Mesothelial cell of epicardium (in vitro differentiated cells): ENCODE measurements at places on chromosomes 1 and 21.

DNA sequence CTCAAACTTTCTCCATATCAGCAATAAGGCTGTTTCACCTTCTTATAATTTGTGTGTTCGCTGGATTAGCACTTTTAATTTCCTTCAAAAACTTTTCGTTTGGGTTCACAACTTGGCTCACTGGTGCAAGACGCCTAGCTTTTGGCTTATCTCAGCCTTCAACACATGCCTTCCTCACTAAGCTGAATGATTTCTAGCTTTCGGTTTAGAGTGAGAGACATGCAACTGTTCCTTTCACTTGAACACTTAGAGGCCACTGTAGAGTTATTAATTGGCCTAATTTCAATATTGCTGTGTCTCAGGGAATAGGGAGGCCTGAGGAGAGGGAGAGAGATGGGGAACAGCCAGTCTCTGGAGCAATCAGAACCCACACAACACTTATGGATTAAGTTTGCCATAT is 41.2 kb upstream of the IFNLR1 start:
- no peak for DNase-seq

DNA sequence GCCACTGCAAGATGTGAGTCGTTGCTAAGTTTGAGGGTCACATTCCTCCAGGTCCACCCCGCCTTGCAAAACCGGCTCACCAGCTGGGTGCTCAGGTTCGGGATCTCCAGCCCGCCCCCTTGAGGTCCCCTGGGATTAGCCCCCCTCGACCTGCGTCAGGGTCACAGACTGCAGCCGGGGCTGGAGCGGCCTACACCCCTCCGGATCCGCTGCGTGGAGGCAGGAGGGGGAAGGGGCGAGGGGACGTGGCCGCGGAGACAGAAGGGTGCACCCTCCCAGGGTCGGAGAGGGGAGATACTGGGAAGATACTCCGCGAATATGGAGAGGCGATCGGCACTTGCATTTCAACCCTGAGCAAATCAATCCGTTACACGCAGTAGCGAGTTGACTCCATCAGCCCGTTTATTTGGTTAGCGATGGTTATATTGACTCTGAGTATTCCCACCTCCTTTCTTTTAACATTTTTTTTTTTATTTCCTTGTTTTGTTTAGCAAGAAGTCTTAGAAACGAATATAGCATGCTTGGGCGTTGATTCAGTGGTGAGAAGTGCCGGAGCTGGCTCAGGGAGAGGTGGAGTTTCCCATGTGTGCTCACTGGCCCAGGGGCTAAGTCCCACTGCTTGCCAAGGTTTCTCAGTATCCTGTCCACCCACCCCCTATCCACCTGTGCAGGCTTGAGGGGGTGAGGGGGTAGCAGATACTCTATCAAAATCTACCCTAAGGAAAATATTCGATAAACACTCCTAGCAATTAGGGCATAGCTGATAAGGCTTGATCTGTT is 997 bp downstream of the IFNAR2 start:
- no peak for DNase-seq

GRCh38 chr1:89557445-89557825 is 32.8 kb downstream of the LRRC8B start:
- no peak for DNase-seq

- DNase-seq, result no peak
Observed at GRCh38 chr1:8437347-8437746, 119.4 kb downstream of the SLC45A1 start.

DNA sequence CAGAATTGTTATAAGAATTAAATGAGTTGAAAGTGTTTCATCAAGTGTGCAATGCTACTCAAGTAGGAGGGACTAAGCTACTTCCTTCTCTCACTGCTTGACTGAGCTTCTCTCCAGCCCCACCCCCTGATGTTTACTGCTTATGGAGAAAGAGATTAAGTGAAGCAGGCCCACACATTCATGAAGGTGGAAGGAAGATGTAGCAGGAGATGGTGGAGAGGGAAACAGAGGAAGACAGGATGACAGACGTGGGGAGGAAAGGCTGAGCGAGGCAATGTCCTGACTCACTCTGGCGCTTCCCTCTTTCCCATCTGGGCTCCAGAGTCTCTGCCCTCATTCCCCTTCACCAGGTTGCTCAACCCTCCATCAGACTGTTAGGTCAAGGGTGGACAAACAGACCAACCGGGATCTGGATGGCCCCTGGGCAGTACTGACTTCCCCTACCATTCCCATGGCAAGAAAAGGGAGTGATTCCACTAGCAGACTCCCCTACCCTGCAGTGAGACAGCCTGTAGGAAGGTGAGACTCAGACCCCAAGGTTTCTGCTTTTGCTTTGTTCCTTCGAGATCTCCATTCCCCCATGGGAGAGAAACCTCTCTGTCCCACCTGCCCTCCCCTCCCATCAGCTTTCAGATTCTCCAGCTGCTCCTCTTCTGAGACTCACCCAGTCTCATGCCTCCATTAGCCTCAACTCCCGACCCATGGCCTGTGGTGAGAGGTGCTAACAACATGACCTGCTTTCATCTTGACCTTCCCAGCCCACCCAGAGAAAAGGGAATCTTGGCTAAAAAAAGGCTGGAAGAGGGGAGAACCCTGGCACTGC is 3.1 kb upstream of the ARHGEF2 start:
- no peak for DNase-seq

GRCh38 chr1:206860165-206860564 is 5.3 kb upstream of the IL20 start:
- DNase-seq, result no peak

DNA sequence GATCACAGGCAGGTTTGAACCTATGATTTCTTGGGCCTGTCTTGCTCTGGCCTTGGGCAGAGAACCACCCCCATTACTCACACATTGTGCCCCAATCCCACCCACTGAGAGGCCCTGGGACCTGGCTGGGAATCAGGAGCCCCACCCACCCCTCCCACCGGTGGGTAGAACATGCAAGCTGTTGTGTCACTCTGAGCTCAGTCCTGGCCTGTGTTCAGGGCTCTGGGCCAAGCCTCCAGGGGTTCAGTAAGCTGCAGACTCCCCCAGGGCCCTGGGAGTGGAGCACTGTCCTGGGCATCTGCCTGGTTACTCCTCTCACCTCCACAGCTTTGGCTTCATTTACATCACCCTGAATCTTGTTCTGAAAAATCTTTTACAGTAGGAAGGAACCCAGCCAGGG is 270.5 kb downstream of the RRAGC start:
- DNase-seq, result no peak

DNA sequence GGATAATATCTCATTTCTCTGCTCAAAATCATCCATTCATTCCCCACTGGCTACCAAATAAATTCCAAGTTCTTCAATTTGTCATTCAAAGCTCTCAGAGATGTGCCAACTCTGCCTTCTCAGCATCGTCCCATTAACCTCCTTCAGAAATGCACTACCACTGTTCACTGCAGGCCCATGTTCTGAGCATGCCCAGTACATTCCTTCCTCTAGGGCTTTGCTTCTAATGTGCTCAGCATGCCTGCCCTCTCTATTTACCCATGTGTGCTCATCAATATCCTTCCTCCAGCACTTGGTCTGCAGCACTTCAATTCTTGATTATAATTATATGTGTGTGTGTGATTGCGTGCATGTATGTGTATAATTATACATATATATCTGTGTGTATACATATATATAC is 36.1 kb upstream of the RGS8 start:
- no peak for DNase-seq

GRCh38 chr1:62836856-62837540 is 53.1 kb downstream of the ATG4C start:
- no peak for DNase-seq
